Stimulated activated CD4-positive, alpha-beta T cell treated with anti-CD3 and anti-CD28 coated beads, Interleukin-12 subunit alpha, Interleukin-12 subunit beta, amount 100 ng/mL, for 24 hours (primary cell): ENCODE measurements at places on chromosomes 5 and 9.

DNA sequence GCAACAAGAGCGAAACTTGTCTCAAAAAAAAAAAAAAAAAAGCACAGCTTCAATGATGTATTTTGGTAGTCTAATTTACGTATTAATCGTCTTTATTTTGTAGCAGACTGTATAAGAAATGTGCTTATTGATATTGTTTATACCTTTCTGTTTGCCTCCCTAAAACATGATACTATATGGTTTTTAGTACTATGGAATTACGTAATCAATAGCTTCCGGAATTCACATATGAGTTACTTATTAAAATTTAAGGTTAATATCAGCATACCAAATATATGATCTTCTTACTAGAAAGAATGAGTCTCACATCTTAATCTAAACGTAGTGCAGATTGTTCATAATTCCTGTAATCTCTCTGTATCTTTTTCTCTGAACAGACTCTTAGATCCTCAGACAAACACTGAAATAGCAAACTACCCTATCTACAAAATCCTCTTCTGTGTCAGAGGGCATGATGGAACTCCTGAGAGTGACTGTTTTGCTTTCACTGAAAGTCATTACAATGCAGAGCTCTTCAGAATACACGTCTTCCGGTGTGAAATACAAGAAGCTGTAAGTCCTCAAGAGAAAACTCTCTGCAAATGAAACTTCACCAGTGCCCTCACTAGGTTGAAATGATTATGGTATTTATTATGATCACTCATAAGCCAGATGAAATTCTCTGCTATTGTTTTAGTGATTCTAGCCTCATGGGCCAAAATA, 44.4 kb upstream of the GPR21 start:
- DNase-seq = no peak

GRCh38 chr5:148829248-148829594, 2.8 kb downstream of the ADRB2 start:
- DNase-seq = no peak

- DNase-seq = no peak
Measured at GRCh38 chr5:81554647-81555046, 160.7 kb upstream of the ACOT12 start.

DNA sequence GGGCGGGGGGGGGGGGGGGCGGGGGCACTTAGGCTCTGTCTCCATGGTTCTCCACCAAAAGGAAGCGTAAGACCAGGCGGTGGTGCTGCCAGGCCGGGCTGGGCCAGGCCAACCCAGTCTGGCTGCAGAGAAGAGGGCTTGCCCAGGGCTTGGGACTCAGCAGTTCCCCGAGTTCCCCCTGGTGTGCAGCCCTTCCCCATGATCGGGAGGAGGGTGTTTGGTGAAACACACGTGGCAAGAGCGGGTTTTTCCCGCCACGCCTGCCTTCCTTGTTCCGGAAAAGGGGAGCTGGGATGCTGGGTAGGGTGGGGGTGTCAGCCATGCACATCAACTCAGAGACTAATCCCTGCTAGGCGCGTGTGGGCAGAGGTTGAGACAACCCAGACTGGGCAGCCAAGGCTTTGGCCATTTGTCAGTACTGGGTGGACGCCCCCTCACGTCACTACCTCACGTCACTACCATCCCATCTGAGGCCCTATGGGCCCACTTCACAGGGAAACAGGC, 32.9 kb downstream of the PRRX2 start:
- no peak for DNase-seq

GRCh38 chr5:88882276-88883038, 527 bp downstream of the MEF2C start:
- no peak for DNase-seq

DNA sequence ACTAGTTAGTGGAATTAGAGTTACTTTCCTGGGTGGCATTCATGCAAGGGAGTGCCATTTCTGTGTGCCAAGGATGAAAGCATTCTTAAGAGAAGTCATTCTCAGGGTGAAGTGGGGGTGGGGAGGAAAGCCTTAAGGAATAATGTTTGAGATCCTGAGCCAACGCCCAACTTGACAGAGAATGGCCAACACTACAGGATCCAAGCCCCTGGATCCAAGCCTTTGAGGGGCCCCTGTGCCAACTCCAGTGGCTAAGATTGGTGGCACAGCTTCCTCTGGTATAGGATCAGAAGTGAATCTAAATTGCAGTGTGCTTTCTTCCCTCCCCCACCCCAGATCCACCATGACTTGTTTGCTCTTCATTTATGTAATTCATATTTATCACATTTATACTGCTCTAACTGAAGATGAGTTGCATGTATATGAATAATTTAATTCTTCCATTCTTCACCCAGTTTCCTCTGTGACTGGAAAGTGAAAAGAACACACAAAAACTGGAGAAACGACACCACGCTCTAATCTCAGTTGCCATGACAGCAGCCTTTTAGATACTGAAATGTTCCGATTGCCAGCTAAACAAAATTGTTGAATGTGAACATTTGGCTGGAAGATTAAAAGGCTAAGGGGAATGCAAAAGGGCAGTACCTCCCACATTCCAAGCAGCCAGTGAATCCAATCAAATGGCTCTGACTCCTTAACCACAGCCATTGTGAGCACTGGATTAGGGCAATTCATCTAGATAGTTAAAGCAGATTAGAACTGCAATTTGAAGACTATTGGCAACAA, 4.5 kb downstream of the ZNF608 start:
- DNase-seq = no peak

GRCh38 chr9:87518702-87519335, 21.2 kb downstream of the DAPK1 start:
- no peak for DNase-seq

GRCh38 chr9:87108661-87109060, 161.4 kb upstream of the GAS1 start:
- no peak for DNase-seq

- DNase-seq = no peak
Measured at GRCh38 chr5:138733509-138733908, 19.7 kb upstream of the CTNNA1 start.

DNA sequence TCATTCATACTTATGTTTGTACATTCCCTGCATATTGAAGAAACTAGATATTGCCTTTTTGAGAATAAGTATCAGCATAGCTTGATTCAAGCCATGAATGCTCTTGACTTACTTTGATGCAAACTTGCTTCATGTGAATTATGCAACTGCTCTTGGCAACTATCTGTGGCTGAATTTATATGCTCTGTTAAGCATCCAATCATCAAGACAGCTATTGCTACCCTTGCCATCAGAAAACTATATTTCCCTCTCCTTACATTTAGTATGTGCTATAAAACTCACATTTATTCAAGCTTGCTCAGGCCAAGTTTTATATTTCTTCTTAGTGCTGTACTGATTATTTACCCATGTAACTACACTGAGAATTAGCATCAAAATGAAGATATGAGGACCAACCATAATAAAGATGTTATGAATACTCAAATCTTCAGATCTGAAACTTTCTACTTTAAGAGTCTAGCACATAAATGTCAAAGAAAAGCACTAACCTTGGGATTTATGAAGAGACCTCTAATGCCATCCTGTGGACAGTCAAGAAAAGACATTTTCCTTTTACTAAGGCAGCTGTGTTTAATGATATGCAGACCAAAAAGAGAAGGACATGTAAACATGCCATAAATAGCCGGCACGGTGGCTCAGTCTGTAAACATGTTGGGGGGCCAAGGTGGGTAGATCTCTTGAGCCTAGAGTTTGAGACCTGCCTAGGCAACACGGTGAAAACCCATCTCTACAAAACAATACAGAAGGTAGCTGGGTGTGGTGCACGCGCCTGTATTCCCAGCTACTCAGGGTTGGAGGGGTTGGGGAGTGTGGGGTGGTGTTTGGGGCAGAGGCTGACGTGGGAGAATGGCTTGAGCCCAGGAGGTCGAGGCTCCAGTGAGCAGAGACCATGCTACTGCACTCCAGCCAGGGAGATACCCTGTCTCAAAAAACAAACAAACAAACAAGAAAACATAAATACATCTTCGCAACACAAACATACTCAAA, 267.0 kb upstream of the TYRP1 start:
- DNase-seq = no peak

- no peak for DNase-seq
Measured at GRCh38 chr5:72428669-72429068, 78.5 kb downstream of the ZNF366 start.

GRCh38 chr5:177607452-177608192, 7.7 kb downstream of the B4GALT7 start:
- DNase-seq = peak; percentile 39

GRCh38 chr9:21294904-21295538, 10.1 kb downstream of the IFNA5 start:
- no peak for DNase-seq

DNA sequence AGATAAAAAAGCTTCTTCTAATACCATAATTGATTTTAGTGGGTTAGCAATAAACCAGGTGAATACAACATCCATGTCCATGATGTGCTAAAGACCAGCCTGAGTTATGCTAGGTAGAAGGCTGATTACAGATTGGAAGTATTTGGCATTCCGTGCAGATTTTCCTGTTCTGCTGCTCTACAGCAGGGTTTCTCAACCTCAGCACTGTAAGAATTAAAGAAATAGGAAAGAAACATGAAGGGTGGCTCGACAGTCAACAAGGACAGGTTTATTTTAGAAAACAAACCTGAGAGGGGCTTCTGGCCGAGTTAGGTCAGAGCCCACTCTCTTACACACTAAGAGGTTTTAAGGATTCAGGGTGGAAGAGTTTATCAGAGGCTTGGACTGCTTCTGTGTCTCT, 42.3 kb downstream of the ZFAND5 start:
- DNase-seq = no peak

- DNase-seq = no peak
Measured at GRCh38 chr5:118647587-118647986, 340.8 kb downstream of the DTWD2 start.

GRCh38 chr9:3386753-3387152, 139.0 kb downstream of the RFX3 start:
- no peak for DNase-seq

DNA sequence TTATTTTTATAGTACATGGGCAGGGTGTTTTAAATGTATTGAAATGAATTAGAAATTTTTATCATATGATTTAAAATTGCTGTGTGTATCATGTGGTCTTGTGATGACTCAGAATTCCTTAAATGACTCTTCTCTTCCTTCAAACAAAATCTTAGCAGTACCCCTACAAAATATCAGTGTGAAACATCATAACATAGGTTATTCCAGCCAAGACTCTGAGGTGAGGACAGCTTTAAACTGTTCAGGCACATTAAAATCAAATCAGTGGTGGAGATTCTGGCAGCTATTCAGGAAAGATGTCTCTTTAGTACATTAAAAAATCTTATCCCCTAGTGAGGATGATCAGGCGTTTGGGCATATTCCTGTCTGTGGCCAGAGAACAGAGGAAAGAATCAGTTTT, 174.0 kb downstream of the MAN2A1 start:
- no peak for DNase-seq

- DNase-seq = no peak
Measured at GRCh38 chr5:98517560-98518366, 255.7 kb upstream of the RGMB start.

DNA sequence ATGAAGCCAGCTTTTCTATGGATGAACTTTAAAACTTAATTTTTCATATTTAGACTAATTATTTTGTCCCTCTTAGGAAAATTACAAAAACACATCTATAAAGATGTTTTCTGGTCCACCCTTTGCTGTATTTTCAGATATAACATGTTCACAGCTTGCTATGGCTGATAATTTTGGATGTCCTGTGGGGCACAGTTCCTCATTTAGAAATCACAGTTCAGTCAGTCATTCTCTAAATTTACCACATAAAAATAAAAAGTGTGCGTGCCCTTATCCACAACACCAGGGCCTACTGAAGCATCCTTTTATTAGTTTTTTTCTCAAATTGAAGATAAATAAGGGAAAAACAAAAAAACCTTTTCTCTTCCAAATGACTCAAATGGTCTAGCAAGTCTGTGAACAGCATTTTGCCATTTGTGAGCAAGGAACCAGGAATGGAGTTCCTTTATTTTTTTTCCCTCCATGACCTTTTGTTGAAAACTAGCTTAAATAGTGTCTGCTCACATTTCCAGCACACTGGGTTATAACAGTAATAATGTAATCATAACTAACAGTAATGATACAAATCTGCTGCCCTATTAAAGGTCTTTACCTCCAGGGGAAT, 87.1 kb downstream of the CEMIP2 start:
- no peak for DNase-seq

GRCh38 chr5:123120197-123120596, 31.2 kb downstream of the PRDM6 start:
- DNase-seq = no peak

- no peak for DNase-seq
Measured at GRCh38 chr9:123614306-123615263, 258.6 kb downstream of the CRB2 start.
